ENCODE measurements at places on chromosomes 3 and 15.
A peak's percentile ranks its signal among the peaks of the same experiment; 100 is the strongest.

DNA sequence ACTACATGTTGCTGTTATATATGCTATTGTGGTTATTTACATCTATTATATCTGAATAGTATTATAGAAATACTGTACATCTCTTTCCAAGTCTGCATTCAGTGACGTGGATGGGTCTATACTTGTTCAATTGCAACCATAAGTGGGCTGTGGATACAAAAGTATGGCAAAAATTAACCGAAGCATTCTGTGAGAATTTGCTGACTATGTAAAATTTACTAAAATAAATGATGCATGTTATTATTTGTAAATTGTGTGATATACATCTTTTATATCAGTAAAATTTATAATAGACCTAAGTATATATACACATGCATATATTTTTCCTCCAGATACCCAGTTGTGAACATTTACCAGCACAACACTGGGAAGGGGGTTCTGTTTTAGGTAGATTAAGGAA is 215.1 kb downstream of the NECTIN3 start:
- no peak for DNase-seq

DNA sequence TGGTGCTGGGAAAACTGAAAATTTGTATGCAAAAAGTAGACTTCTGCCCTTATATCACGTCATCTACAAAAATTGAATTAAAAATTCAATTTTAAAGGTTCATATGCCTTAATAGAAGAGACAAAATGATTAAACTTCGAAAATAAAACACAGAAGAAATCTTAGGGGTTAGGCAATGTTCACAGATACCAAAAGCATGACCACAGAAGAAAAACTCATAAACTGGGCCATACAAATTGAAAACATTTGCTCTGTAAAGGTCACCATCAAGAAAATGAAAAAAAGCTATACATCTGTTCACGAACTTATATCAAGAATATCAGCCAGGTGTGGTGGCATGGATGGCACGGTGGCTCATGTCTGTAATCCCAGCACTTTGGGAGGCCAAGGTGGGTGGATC is 245.1 kb downstream of the PCCB start:
- DNase-seq: no peak

- DNase-seq: peak; percentile 98
Measured at GRCh38 chr15:90233387-90234095, at the start of gene CIB1. Gene CIB1, minus strand, starts transcription at chr15:90233941. Its CDS starts 56 bp downstream, at chr15:90233885.

DNA sequence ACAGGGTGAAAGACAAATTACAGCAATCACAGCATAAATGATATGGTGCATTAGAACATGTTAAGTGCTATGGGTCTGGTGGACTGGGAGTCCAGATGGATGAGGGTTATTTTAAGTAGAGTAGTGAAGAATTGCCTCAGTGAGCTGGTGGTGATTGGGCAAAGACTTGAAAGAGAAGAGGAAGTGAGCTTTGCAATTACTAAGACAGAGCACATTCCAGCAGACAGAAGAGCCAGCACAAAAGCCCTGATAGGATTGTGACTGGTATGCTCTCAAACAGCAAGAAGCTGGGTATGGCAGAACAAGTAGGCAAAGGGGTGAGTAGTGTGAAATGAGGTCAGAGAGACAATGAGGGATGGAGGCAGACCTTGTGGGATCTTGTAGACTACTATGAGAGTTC is 2.1 kb upstream of the ACKR4 start:
- DNase-seq: no peak

GRCh38 chr3:78430741-78431140 is 1337.1 kb downstream of the ROBO1 start:
- peak; percentile 2 for DNase-seq

DNA sequence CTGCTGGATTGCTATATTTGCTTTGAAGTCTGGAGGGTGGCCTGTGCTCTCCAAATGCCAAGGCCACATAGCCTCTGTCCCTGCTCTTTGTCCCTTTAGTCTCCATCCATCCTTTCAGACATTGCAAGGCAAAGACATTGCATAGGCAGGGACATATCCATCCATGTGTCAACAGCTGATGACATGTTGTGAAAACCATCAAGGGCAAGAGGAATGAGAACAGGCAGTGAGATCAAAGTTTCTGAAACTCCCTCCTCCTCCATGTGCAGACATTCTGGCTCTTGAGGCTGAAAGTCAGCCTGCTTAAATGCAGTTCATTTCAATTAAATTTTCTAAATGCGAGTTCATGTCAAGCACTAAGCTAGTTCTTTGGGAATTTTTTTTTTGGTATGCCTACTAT is 135.2 kb upstream of the CTNNB1 start:
- DNase-seq: no peak

GRCh38 chr3:139679220-139679775 is 1.5 kb upstream of the NMNAT3 start:
- DNase-seq: no peak

DNA sequence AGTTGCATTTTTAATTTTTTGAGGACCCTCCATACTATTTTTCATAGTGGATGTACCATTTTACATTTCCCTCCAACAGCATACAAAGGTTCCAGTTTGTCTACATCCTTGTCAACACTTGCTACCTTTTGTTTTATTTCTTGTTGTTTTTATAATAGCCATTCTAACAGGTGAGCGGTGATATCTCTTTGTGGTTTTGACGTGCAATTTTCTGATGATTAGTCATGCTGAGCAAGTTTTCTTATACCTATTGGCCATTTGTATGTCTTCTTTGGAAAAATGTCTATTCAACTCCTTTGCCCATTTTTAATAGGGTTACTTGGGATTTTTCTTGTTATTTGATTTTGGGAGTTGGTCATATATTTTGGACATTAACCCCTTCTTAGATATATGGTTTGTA is 187.0 kb downstream of the CDIN1 start:
- no peak for DNase-seq

DNA sequence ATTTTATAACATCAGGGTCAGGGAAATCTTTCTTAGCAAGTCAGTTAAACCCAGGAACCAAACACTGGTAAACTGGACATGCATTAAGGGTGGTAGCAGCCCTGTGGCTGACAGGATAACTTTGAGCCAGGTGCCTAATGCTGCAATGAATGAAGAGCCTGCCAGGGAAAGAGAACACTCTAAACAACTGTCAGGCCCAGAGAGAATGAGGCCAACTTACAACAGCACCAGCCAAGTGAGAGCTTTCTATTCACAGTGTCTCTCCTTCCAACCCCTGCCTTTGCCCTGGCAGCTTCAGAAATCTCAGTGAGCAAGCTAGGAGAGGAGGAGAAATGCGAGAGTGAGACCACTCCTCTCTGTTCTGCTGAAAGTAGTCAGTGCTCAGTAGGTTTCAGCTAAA is 50.4 kb upstream of the ATP2C1 start:
- peak; percentile 15 for DNase-seq

DNA sequence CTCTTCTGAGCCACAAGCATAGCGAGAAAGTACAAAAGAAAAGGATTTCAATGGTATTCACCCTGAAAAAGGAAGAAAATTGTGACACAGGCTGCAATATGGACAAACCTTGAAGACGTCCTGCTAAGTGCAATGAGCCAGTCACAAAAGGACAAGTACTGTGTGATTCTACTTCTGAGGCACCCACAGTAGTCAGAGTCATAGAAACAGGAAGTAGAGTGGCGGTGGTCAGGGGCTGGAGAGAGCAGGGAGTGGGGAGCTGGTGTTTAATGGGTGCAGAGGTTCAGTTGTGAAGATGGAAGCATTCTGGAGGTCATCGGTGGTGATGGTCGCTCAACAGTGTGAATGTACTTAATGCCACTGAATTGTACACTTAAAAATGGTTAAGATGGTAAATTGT is 180.5 kb downstream of the APBA2 start:
- DNase-seq: no peak

GRCh38 chr3:149470381-149470780 is 4.1 kb upstream of the TM4SF4 start:
- DNase-seq: no peak

DNA sequence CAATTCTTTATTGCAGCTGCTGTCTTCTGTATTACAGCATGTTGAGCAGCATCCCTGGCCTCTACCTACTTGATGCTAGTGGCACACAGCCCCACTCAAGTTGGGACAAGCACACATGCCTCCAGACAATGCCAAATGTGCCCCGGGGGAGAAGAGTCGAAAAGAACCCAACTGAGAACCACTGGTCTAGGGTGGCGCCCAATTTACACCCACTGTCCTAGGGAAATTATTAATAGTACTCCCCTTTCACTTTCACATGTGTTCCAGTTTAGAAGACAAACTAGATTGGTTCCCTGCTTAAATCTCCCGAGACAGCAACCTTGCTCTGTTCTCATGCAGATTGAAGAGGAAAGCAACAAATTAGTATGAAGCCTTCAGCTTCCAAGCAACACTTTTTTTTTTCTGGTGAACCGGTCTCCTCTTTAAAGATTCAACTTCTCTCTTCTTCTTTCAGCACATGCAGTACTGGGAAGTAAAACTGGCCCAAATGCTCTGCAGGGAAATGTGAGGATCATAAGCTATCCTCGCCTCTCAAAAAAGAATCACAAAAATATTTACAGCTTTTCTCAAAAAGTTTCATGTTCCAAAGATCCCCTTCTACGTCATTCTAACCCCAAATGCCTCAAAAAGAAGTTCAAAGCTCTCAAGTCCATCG is 823.9 kb upstream of the CFAP20DC start:
- DNase-seq: no peak

DNA sequence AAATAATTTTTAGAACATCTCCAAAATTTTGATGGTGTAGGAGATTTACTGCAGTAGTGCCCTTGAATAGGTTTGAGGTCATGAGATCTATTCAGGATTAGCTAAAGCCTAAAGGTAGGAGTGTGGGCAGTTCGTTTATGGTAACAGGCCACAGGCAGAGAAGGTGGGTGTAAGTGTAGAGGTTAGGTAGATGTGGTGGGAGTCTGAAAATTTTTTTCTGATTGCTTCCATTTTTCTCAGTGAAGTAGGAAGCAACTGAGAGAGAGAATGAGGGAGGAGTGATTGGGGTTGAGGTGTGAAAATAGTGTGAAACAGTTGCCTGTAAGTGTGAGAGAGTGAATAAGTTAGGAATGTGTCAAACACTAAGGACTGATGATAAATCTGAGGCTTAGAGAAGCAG is 2.2 kb upstream of the ELL3 start:
- DNase-seq: no peak

DNA sequence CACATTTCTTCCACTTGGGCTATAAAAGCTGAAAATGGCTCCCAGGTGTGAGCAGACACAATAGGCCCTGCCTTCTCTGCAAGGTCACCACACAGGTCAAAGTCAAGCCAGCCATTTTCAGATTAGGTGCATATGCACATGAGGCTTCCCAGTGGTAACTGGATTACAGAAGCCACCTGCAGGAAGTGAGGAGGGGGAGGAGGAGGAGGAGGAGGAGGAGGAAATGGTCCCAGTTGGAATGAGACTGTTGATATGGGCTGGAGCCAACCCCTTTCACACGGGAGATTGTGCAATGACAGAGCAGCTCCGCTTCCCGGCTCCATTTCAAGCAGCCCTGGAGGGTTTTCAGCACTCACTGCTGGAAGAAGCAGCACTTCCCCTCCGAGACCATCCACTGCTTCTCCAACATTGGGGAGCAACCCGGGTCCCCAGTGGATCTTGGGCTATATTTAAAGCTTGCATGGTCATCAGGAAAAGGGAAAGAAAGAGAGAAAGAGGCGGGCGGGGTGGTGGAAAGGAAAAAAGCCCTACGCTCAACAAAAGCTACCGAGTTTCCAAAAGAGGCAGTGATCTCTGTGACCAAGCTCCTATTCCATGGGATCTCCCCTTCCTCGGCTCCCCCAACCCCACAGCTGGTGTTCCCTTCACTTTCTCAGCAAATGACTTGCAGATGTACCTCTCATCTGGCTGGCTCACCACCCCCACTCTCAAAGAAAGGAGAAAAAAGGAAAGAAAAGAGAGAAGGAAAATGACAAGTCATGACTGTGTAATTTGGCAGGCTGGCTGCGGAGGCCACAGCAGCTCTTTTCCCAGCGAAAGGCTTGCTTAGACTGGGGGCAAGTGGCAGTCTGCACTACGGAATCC is 58.3 kb downstream of the LRIG1 start:
- DNase-seq: peak; percentile 70

- no peak for DNase-seq
Measured at GRCh38 chr3:27802849-27803248, 80.7 kb upstream of the EOMES start.

DNA sequence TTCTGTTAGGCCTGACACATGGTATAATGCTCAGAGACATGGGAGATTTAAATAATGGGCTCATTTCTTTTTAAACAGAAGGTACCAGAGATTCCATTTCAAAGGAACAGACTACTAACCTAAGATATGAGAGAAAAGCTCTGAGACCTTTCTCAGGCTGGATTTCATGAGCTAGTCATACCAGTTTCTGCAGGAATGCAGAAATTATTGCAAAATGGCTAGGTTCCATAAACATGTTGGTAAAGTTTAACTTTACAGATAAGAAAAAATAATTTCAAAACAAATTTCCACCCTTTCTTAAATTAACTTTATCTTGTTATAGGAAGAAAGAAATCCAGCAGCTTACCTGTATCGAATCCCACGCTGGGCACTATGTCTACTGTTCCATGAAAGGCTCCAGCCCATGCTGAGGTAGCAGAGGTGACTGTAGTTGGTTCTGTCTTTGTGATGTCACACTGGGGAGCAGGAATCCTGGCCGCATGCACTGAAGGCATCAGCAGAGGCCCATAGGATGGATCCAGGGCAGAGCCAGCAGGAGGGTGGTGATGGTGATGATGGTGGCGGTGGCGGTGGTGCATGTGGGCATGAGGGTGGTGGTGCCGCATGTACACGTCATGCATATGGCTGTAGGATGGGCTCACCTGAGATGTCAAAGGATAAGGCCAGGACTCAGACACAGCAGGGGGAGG is 22.6 kb downstream of the VGLL3 start:
- DNase-seq: no peak

DNA sequence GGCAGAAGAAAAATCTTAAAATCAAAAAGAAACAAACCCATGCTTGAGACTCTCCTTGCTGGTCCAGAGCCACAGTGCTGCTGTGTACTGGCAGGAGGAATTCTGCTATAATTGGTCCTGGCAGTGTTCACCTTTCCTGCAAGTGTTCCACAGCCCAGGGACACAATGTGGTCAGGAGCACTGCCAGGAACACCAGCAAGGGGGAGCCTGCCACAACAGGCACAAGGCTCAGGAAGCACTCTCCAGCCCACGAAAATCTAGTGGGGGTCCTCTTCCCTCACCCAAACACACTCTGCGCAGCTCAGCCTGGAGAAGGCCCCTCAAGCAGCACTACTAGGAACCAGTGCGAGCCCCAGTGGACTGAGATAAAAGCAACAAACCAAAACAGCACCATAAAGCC is 92.9 kb downstream of the UBE3A start:
- peak; percentile 52 for DNase-seq

GRCh38 chr3:187900993-187901755 is 155.9 kb upstream of the BCL6 start:
- DNase-seq: no peak

- DNase-seq: no peak
Measured at GRCh38 chr15:68558318-68559305, 20.2 kb upstream of the CORO2B start.
